NCI-H774 (cell line): ENCODE measurements at places on chromosomes 16 and 17.

DNA sequence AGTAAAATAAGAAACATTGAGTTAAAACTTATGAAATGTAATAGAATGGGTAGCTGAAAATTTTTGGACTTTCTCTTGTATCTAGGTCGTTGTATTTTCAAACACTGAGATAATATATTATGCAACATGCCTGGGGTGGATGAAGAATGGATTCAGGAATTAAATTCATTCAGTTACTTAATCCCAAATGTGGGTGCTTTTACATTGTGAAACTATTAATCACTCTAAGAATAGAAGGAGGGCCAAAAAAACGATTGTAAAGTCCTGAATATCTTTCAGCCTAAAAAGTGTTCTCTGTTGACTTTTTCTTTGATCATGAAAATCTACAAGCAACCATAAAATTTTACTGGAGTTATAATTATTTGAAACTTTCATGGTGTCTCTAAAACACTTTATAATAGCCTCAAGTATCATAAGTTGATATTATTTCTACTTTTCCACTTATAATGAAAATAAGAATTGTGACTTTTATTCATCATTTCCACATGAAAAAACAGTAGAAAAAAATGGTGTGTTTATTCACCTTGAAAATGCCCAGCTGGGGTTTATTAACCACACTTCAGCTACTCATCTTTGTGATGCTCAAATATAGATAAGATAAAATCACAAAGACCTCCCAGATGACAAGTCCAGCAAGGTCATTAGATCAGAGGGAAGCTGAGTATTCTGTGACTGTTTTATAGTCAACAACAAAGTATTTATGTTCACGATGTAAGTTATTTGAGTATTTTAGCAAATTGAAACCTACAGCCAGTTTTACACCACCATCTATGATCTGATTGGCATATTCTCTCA lies 619.9 kb upstream of the SOX9 start:
- DNase-seq = no peak

GRCh38 chr16:2883458-2883908 lies 468 bp downstream of the FLYWCH2 start:
- DNase-seq = no peak

GRCh38 chr17:66537502-66537901 lies 235.1 kb downstream of the PRKCA start:
- DNase-seq = no peak

DNA sequence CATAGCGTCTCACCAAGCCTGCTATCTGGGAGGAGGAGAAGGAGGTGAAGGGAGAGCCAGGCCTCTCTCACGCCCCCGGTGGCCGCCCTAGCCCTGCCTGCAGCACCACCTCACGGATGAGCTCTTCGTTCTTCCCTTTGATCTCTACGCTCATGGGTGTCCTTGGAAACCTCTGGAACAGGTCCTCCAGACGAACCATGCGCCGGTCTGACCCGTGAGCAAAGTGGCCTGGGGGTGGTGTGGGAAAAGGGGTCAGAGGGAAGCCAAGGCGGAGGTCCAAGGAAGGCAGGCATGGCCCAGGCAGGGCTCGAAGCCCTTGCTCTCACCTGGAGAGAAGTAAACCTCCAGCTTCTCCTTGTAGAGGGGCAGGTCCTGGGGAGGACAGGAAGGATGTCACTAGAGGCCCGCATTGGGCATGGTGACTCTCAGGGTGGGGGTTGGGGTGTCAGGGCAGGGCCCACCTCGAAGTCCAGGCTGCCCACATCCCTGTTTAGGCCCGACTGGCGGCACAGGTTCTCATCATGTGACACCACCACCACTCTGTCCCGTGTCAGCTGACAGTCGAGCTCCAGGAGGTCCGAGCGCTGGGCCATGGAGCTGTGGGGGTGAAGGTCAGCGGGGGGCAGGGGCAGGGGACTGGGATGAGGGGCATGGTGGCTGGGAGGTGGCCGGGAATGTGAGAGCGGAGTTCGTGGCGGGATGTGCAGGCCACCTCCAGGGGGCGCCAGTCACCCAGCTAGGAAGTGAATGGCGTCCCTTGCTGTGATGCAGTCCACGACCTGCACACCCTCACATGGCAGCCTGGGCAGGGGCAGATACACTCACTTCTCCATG lies 923 bp downstream of the GDPD3 start:
- no peak for DNase-seq

DNA sequence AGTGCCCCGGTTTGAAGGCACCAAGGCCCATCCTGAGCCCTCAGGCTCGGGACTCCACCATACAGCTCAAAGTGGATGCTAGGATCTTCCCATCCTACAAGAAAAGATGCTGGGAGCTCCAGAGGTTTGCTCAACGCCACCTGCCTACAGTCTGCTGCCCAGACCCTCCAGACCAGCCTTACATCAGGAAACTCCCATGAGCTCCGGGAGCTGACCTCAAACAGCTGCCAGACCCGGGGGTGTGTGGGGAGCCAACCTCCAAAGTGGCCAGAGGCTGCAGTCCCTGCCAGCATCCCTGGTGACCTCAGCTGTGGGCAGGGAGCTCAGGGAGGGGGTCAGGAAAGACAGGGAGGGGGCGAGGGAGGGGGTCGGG lies 43.8 kb downstream of the C16orf82 start:
- DNase-seq = no peak

- no peak for DNase-seq
Measured at GRCh38 chr17:78026381-78026780, 67.9 kb downstream of the TNRC6C start.

DNA sequence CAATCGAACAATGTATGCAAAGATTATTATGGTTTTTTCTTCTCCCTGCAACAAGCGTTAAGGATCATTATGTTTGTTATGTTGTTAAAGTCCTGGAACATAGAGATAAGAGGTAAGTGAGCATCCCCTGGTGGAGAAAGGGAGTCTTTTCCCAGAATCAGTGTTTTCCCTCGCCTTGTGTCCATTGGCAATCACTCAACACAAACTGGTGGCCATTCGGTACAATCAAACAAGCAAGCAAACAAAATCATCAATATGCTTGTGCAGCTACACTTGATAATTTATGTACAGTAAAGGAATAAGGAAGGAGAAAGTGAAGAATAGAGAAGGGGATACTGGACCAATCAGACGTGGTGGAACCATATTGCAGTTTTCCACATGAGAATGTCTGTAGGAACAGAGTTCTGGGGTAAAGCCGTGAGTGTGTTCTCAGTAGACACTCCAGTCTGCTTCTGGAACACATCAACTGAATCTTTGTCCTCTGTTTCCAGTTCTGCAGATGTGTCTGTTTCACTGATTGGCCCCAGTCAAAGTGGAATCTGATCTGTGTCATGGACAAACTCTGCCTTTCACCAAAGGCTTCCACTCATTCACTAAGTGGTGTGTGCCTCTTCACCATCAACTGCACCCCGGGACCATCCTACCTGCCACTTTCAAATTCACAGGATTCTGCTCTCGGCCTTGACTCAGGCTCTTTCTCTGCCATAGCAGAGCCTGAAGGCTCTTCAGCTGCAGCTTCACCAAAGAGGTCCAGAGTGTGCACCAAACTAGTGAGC lies 169.5 kb downstream of the AHSP start:
- peak; percentile 50 for DNase-seq

DNA sequence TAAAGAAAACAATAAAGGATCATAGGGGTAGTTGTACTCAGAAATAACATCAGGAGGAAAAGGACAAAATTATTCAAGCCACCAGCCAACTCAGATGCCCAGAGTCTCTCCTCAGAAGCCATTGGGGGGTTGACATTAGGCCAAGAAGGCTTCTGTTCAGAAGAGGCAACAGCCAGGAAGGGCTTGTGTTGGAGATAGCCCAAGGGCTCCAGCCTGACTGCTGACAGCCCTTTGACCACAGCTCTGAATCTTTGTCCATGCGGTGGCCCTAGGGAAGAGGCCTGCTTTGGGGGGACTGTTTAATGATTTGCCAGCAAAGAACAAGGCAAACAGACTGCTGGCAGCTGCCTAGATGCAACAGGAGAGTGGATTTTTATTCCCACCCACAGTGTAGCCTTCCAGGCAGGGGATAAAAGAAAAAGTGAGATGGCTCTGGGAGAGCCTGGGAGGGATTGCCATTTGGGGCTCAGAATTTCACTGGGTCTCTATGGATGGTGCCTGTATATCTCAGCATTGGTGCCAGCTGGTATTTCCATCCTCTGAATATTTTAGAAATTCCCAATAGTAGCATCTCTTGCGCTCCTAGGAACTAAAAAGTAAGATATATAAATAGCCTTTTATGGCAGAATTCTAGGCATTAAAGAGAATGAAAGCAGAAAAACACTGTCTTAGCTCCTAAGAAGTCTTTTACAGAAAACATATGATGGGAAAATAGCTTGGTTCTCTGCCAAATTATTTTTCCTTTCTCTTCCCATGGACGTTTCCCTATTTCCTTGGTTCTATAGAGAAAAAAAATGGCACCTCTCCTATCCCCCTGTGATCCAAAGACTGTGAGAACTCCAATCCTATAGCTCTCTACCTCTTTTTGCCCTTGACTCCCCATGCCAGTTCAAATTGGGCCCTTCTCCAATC lies 29.4 kb upstream of the SUPT4H1 start:
- DNase-seq = no peak

DNA sequence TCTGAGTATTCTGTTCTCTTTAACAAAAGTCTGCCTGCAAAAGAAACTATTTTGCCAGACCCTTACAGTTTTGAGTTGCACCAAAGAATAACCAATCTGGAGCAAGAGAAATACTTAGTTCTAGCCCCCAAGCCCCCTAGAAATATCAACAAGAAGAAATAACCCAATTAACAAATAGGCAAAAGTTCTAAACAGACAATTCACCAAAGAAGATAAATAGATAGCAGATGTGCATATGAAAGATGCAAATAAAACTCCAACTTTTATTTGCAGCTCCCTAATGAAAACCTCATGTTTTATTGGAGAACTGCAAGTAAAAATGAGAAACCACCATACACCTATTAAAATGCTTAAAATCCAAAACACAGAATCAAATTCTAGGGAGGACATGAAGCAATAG lies 1308.0 kb downstream of the CDH11 start:
- DNase-seq = no peak

- DNase-seq = no peak
Measured at GRCh38 chr16:27841061-27841801, 222.3 kb downstream of the GSG1L start.

DNA sequence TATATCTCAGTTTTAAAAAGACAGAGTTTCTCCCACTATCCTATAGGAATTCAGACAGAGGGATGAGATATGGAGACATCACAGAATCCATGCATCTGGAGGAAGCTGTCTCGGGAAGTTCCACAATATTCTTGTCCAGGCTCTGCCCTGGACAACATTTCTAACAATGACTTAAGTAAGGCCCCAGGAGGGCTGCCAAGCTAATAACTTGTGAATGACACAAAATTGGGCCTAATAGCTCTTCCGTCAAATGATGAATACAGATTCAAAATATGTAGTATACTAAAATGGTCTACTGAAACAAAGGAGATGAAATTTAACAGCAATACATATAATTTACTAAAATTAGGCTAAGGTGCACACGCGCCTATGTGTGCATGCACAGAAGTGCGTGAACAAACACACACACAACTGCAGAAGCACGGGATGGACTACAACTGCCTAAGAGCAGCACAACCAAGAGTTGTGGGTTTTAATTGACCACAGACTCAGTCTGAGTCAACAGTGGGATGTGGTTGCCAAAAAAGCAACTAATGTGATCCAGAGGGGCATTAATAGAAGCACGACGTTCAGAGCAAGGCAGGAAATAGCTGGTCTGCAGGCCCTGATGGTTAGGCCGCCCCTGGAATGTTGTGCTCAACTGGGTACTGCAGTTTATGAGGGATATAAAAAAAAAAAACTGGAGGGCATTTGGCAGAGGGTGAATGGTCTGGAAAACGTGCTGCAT lies 26.3 kb upstream of the HS3ST2 start:
- DNase-seq = no peak

DNA sequence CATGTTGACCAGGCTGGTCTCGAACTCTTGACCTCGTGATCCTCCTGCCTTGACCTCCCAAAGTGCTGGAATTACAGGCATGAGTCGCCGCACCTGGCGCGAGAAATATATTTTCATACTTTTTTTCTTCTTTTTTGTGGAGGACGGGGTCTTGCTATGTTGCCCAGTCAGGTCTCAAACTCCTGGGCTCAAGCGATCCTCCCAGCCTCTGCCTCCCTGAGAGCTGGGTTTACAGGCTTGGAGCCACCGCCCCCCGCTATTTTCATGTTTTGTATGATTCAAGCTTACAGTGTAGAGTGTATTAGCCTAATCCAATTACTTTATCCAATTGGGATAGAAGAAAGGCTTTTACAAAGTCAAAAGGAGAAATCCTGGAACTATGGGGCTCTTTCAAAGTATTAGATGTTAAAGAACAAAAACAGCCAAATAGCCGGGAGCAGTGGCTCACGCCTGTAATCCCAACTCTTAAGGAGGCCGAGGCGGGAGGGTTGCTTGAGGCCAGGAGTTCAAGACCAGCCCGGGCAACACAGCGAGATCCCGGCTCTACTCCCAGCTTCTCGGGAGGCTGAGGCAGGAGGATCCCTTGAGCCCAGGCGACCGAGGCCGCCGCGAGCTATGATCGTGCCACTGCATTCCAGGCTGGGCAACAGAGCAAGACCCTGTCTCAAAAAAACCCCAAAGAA lies 1.4 kb upstream of the MAP1LC3B start:
- DNase-seq = no peak

- DNase-seq = no peak
Measured at GRCh38 chr17:16258901-16259300, 41.9 kb downstream of the PIGL start.

DNA sequence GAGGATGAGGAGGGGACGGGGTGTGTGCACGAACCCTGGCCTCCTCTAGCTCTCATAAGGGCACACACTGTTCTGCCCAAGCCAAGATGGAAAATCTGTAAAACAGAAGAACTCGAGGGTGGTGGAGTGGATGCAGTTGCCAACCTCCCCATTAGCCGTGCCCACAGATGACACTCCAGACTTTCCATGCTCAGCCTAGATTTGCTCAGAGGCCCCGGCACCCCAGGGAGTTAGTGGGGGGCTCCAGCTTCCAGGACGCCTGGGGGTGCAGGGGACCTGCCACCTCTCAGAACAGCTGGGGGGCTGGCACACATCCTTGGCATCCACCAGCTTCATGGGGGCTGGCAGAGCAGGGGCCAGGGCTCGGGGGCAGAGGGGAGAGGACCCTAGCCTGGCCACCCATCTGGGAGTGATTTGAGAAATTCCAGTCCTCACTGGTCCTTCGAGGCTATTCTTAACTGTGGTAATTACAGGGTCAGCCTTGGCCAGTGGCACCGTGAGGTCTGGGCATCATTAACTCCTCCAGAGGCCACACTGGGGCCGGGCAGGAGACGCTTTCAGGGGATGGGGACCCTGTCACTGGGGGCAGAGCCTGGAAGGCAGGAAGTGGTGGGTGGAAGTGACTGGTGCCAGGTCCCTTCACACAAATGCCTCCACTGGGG lies 14.3 kb downstream of the VASN start:
- DNase-seq = no peak

DNA sequence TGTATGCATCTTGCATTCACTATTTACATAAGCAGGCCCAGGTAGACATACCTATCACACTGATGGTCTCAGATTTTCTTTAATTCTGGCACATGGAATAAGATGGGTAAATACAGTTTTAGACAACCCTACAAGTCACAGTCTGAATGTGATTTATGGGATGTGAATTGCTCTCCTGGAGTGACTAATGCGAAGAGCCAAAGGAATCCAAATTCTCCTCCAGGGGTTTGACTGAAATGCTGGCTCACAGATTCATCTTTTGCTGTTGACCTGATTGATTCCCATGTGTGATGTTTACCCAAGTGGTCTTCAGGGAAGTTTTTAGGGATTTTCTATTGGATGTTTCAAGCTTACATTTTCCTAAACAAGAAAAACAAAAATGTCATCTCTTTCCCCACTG lies 277.9 kb upstream of the MON1B start:
- no peak for DNase-seq

- peak; percentile 10 for DNase-seq
Measured at GRCh38 chr16:23435500-23435899, 17.5 kb downstream of the COG7 start.
